AG08396 (cell line): ENCODE measurements at places on chromosomes 13 and 19.

- DNase-seq, result no peak
Measured at GRCh38 chr19:41515015-41515652, 60.8 kb upstream of the CEACAM21 start.

GRCh38 chr19:2026770-2027169 lies 11.3 kb upstream of the BTBD2 start:
- DNase-seq, result no peak

DNA sequence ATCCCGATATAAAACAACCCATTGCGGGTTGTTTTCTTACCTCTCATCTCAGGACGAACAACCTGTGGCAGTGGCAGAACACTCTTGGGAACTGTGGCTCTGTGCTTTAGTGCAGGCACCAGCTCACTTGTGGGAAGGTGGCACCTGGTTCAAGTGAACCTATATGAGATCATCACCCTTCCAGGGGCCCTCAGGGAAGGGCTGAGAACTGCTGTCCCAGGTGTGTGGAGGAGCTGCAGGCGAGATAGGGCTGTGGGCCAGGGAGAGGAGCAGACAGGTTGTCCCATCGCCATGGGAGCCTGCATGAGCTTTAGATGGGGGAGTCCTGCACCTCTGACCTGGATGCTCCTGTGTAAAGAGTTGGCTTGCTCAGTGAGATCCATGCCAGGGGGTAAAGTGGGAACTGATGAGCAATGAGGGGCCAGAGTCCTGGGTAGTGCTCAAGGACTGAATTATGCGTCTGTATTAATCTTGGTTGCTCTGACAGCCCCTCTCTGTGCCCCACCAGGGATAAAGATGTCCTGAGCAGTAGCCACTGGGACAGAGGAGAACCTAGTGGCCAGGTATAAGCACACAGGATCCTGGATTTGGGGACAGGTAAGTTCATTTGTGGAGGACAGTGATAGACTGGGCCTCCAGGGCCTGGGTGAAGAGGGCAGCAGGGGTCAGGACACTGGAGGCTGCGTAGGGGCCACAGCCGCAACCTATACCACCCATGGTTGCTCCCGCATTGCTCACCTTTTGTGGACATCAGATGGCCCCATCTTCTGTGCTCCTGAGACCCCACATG lies 8.7 kb downstream of the CEACAM4 start:
- no peak for DNase-seq

GRCh38 chr13:22931576-22931975 lies 249.2 kb upstream of the SGCG start:
- DNase-seq, result no peak

DNA sequence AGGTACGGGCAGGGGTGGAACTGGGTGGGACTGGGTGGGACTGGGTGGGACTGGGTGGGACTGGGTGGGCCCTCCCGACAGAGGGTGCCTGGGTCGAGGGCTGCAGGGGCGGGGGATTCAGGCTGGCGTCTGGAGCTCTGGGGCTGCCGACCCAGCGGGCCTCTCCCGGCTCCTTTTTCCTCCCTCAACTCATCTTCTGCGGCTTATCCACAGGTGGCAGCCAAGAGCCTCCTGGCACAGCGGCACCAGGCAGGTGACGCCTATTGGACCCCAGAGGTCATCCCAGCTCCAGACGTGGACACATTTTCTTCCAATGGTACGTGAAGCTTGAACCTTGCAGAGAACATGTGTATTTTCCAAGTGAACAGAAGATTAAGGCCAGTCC lies 533 bp downstream of the ZNF544 start:
- peak; percentile 50 for DNase-seq

DNA sequence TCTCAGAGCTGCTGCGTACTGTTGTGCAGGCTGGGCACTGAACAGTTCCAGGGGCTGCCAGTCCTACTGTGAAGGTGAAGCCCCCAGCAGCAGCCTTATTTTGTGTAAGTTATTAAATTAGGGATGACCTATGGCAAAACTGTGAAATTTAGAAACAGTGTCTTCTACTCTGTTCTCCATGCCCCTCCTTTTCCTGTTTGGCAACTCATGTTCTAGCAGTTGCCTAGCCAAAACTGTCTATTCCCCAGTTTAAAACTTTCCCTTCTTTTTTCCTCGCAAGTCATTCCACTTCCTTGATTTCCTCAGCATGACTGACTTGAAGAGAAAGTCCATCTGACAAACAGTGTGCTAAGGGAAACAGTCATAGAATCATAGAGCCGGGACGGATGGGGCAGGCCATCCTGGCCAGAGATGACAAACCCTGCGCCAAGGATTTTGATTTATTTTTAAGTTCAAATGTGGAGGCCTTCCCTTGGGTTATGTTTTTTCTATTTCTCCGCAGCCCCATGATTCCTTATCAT lies 78.1 kb upstream of the OLFM4 start:
- no peak for DNase-seq

- DNase-seq, result no peak
Measured at GRCh38 chr19:35362261-35363000, 4.2 kb downstream of the FFAR3 start.

GRCh38 chr19:32404933-32405430 lies 588 bp upstream of the DPY19L3 start:
- DNase-seq, result peak; percentile 64

DNA sequence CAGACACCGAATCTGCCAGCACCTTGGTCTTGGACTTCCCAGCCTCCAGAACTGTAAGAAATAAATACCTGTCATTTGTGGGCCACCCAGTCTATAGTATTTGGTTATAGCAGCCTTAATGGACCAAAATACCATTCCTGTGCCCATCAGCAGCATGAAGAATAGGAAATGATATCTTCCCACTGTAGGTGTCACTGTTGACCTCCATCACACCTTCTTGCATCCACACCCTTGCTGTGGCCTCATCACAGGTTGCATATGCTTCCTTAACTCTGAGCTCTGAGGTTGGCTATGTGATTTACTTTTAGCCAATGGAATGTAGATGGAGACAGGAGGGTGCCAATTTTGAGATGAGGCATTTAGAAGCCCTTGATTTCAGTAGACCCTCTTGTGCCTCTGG lies 242.0 kb upstream of the TSHZ3 start:
- no peak for DNase-seq

DNA sequence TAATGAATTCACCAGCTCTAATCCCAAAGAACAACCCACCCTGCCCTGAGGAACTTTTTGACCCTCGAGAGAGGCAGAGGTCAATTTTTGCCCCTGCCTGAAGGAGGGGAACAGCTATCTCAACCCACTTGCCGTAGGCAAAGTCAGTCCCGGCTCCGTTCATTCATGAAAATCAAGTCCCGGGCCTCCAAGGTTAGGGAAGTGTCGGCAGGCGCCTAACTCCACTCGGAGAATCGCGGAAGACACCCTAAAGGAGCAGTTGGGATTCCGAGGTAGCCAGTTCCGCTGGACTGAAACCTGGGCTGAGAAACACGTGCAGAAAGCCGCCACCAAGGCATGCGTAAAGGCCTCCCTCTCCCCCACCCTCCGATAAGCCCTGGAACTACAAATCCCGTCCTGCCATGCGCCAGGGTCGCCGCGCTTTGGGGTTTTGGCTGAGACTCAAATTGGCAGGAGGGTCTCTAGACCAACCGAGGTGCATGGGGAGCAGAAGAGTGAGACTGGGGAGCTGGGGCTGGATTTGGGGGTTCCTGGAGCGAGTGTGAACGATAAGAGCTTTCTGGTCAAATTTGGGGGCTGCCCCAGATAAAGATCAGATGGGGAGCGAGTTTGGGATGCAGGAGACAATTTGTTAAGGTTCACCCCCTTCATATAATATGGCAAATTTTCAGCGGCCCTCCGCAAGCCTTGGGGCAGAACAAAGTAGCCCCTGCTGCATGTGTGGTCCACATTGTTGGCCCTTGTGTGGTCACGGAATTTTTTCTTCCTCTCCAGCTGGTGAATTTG lies at the start of gene TNPO2:
Gene TNPO2 (minus strand): TSS at position 292 of the 786 bp plus-strand sequence. CDS start 2,955 bp downstream, outside the sequence.
- peak; percentile 75 for DNase-seq

GRCh38 chr19:35608251-35608650 lies 4.3 kb upstream of the HAUS5 start:
- DNase-seq, result no peak

DNA sequence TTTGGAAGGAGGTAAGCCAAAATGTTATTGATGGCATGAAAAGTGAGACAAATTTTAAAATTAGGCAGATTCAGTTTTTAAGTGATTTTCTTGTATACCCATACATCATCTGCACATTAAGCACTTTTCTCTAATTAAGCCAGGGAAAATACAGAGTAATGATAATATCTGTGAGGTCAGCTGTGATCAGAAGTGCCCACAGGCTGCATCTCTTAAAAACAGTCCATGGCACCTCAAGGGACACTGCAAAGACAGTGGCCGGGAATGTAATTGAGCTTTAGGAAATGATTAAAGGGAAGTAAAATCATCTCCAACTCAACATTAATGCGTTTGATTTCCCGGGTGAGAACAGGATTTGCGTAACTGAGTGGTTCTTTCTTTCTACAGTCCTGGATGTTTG lies 2.0 kb downstream of the COL4A1 start:
- no peak for DNase-seq

DNA sequence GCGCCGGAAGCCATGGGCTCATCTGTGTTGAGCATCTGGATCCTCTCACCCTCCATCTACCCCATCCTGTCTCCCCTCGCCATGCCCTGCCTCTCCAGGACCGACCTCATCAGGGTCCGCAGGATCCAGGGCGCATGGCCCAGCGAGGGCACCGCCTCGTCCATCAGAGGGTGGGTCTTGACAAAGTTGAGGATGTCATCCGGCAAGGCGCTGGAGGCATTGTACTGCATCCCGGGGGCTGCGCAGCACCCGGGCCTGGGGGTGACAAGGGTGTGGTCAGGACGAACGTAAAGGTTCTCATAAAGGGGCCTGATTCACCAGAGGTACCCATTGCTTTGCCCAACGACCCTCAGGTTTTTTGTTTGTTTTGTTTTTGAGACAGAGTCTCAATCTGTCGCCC lies 9.5 kb downstream of the SEMA6B start:
- DNase-seq, result no peak

GRCh38 chr13:41458187-41458760 lies 924 bp downstream of the RGCC start:
- DNase-seq, result peak; percentile 44

DNA sequence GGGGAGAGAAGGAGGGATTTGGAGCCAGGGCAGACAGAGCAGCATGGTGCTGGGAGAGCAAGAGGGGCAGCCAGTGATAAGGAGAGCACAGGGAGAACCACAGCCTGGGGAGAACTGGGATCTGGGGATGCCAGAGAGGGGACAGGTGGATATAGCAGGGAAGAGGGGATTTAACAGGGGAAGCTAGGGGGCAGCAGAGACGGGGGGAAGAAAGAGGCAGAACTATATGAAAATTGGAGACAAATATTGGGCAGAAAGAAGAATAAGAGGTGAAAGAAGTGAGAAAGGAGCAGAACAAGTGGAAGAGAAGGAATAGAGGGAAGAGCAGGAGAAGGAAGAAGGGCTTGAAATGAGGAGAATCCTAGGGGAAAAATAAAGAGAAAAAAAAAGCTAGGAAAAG lies 6.5 kb upstream of the ZNF528 start:
- DNase-seq, result no peak

- no peak for DNase-seq
Measured at GRCh38 chr13:50451609-50452008, 391.9 kb downstream of the DLEU7 start.

DNA sequence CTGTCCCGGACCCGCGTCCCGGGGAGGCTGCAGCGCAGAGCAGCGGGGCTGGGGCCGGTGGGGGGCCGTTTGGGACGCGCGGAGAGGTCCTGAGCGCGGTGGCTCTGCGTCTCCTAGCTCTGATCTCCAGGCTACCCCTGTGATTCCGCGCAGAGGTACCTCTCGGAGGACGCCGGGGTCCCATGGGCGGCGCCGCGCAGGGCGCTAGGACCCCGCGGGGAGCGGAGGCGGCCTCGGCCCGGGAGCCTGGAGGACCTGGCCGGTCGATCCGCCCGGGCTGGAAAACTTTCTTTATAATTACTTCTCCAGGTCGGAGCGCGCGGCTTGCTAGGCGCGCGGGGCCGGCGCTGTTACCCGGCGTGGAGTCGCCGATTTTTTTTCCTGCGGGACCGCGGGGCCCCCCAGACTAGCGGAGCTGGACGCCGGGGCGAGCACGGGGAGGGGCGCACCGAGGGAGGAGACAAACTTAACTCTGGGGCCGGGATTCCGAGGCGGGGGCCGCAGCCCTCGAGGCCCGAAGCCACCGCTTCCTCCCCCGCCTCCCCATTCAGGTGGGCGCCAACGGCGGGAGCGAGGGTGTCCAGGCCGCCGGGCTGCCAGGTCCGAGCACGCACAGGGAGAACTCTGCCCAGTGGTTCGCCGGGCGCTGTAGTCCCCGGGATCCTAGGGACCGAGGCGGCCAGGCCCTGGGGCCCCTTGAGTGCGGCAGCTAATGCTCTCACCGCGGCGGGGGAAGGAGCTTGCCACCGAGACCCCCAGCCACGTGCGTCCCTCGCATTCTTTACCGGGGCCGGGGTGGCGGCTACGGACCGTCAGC lies 848 bp upstream of the CEBPA start:
- peak; percentile 80 for DNase-seq

DNA sequence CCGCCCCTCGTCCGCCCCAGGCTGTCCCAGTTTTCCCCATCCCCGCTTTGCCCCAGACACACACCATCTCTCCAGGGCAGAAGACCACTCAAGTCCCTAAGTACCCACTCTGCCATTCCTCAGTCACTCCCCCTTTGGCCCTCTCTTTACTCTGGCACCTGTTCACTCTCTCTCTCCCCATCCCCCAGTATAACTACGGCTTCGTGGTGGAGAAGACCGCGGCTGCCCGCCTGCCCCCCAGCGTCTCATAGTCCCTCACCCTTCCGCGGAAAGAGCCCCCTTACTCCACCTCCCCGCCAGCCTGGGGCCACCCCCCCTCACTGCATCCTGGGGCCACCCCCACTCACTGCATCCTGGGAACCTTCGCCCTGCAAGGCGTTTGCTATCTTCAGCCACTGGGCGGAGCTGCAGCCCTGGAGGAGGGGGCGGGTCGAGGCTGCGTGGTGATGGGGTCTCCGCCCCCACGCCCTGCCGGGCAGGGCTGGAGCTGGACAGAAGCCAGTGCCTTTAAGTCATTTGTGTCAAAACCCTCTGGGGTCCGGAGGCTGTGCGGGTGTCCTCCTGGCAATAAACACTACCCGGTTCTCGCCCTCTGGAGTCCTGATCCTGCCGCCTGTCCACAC lies 5.0 kb downstream of the MVB12A start:
- DNase-seq, result peak; percentile 57

DNA sequence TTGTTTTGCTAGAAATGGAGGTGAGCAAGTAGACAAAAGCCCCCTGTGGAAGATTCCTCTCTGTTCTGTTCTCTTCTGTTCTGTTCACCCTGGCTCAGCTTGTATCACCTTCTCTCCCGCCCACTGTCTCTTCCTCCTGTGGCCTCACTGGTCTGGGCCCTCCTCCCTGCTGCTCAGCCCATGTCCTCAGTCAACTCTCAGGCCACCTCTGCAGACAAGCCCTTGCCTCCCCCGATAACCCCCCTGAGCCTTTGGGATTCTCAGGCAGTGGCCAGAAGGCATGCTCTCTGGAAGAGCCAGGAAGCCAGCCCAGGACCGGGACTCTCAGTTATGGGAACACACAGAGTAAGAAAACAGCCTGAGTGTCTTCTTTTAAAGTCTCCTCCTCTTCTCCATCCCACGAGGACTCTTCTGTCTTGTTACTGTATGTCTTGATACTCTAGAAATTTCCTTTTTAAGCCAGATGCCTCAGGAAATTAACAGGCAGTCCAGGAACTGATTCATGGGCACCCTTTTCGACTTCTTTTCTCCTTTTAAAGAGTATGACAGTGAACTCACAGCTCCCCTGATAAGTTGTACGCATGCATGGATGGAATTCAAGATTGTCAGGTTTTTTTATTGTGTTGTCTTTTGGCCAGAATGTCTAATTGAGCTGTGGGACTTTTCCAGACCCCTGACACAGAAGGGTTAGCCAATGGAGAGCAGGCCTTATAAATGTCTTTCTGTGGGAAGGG lies 33.7 kb downstream of the SHISA2 start:
- DNase-seq, result no peak

- DNase-seq, result no peak
Measured at GRCh38 chr13:110329258-110329657, 22.2 kb downstream of the COL4A2 start.

- DNase-seq, result no peak
Measured at GRCh38 chr13:98060282-98060681, 82.6 kb upstream of the FARP1 start.
